Smooth muscle cell of the brain vasculature (primary cell): ENCODE measurements at places on chromosomes 5 and 9.
A peak's percentile ranks its signal among the peaks of the same experiment; 100 is the strongest.

- no peak for DNase-seq
Measured at GRCh38 chr5:36521838-36522745, 84.3 kb upstream of the SLC1A3 start.

- no peak for DNase-seq
Measured at GRCh38 chr5:88836195-88836838, 46.7 kb downstream of the MEF2C start.

DNA sequence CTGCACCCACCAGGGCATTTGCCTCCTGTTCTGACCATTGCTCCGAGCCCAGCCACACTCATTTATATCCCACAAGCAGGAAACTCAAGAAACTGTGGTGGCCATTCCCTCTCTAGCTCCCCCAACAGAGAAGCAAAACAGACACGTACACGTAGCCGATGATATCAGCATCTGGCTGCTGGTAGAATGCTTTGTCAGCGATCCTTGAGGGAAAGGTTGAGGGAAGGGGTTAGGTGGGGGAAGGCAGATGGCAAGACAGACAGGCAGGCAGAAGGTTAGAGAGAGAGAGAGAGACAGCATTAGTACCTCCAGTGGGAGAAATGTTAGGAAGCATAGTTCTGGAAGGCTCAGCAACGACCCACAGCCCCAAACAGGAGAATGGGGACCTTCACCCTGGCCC is 7.8 kb downstream of the HIGD2A start:
- no peak for DNase-seq

DNA sequence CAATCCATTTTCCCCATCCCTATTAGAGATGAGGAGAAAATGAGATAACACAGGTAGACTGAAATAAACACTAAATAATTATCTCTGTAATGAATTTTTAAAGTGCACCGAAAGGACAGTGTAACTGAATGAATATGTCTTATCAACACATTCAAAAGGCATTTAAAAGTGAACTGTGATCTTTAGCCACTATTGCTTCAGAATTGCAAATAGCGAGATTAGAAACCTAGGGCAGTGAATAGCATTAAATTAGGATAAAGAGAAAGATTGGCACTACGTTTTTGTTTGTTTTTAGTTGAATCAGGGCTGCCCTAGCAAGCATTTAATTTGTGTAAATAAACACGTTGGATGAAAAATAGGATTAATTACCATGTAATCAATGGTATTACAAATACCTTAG is 537.5 kb downstream of the ELAVL2 start:
- no peak for DNase-seq

DNA sequence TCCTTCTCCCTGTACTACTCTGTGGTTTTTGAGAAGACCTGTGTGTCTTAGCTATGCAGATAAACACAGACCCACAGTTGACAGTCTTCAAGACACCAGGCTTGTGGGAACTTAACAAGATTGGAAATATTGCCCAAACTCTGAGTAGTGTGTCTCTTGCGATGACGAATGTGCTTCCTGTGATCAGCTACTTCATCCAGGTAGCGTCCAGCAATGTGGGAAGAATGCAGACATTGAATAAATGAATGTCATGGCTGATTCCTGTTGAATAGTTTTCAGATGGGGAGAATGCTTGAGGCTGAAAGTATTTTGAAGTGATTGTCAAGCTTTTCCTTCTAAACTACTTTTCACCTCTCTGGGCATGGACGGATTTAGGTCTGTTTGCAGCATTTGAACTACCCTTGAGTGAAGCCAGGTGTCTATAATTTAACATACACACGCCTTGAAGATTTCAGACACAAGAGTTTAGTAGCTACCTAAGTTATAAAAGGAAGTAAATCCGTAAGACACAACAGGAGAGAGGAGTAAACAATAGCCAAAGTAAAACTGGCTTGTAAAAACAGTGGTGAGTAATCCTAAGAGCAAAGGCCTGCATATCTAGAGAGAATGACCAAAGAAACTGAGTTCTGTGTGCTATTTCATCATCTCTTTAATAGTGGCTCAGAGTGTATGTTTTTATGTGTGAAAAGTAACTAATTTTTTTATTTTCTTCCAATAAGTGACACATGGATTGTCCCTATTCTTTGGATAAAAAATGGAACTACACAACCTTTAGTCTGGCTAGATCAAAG is 30.0 kb upstream of the ARL14EPL start:
- no peak for DNase-seq

- no peak for DNase-seq
Measured at GRCh38 chr5:74497706-74498105, 142.8 kb downstream of the ENC1 start.

DNA sequence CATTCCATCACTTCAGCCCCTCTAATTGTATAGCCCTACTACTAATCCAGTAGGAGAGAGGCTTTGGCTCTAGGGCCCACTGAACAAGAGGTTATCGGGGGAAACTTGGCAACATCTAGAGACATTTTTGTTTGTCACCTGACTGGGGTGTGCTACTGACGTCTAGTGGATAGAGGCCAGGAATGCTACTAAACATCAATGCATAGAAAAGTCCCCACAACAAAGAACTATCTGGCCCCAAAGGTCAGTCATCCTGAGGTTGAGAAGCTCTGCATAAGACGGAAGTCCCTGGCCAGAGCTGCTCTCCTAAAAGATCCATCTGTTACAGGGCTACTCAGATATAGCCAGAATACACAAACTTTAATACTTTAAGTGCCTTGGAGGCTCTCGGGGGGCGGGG is 570.6 kb upstream of the KLF4 start:
- DNase-seq = no peak

GRCh38 chr5:84862132-84862531 is 477.5 kb upstream of the EDIL3 start:
- DNase-seq = no peak

- no peak for DNase-seq
Measured at GRCh38 chr9:111916234-111916645, 19.6 kb downstream of the UGCG start.

GRCh38 chr9:114691046-114691955 is 9.3 kb upstream of the TEX48 start:
- DNase-seq = no peak

- DNase-seq = no peak
Measured at GRCh38 chr5:158947846-158948245, 151.9 kb downstream of the EBF1 start.

- DNase-seq = no peak
Measured at GRCh38 chr5:167582283-167582682, 709.2 kb upstream of the WWC1 start.

DNA sequence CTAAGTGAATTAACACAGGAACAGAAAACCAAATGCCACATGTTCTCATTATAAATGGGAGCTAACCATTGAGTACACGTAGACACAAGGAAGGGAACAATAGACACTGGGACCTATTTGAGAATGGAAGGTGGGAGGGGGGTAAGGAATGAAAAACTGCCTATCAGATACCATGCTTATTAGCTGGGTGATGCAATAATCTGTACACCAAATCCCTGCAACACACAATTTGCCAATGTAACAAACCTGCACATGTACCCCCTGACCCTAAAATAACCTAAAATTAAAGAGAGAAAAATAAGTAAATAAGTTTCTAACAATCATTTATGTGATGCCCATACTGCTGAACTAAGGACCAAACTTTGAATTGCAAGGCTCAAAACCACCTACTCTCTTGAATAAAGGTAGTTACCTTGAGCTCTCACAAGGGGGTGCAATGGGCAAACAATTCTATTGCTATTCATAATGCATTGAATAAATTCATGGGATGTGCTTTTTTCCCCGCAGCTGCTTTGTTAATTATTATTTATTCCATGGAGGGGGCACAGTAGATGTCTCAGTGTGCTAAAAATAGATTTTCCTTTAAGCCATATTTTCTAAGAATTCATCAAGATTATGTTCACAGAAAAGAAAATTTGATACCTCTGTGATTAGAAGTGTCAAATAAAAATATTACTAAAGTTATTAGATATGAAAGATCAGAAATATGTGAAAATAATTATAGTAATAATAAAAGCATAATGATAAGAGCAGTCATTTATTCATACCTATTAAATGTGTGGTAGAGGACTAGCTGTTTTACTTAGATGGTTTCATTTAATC is 76.2 kb upstream of the PTPN3 start:
- DNase-seq = peak; percentile 44

GRCh38 chr9:35956651-35957050 is 1.3 kb downstream of the OR2S2 start:
- DNase-seq = no peak

DNA sequence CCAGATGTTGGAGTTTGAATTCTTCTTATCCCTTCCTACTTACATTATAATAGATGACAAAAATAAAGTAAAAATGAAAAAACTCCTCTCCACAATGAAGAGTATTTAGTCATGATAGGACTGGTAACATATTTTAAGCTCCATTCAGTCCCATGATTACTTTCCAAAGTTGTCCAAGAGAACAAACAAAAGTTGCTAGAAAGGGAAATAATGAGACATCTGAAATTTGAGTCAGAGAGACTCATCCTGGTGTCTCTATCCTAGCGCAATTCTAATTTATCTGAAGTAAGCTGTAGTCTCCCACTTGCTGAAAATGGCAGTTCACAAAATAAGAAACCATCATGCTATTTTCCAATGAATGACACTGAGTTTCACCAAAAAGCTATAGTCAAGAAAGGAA is 152.2 kb downstream of the BNC2 start:
- no peak for DNase-seq

DNA sequence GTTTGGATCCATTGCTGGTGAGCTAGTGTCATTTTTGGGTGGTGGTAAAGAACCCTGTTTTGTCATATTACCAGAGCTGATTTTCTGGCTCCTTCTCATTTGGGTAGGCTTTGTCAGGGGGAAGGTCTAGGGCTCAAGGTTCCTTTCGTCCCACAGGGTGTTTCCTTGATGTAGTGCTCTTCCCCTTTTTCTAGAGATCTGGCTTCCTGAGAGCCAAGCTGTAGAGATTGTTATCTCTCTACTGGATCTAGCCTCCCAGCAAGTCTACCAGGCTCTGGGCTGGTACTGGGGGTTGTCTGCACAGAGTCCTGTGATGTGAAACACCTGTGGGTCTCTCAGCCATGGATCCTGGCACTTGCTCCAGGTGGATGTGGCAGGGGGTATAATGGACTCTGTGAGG is 145.9 kb downstream of the HINT1 start:
- no peak for DNase-seq

DNA sequence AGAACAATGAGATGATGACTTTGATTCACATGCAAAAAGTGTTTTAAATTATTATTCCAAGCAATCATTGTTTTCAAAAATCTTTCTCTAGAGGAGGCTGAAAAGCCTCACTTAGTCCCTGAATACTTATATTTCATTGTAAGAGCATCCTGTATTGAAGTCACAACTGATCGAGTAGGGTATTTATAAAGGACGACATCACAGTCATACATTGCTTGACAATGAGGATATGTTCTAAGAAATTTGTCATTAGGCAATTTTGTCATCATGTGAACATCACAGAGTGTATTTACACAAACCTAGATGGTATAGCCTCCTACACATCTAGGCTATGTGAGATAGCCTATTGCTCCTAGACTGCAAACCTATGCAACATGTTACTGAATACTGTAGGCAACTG is 510.4 kb upstream of the RGMB start:
- DNase-seq = no peak

- DNase-seq = no peak
Measured at GRCh38 chr5:107739661-107740060, 68.9 kb upstream of the EFNA5 start.

GRCh38 chr9:32526707-32527048 is 682 bp upstream of the RIGI start:
- no peak for DNase-seq

DNA sequence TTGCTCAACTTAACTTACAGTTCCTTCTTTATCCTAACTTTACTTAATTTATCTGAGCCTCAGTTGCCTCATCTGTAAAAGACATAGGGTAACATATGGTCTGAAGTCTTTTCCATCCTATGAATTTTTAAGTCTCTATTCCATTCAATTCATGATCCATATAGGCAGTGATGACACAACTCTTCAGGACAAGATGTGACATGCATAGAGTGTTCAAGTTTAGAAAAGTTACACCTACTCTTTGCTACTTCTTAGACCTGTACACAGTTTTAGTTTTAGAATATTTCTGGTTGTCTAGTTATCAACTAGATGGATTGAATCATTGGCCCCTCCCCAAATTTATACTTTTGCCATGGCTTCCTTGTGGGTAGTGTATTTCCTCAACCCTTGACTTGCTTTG is 50.7 kb upstream of the ELL2 start:
- DNase-seq = no peak

DNA sequence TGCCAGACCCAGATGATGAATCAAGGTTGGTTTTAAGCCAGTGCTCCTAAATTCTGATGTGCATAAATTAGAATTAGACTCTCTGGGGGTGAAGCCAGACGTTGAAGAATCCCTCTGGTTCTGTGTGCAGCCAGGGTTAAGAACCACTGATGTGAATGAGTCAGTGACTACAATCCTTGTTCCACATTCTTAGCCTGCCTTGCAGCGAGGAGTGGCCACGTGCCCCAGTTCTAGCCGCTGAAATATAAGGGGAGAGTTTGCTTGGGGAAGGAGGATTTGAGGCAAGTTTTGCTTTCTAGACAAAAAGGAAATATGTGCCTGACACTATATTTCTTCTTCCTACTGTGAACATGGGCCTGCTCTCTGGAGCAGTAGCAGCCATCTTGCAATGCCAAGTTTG is 34.2 kb upstream of the MSH3 start:
- DNase-seq = no peak

GRCh38 chr5:168106008-168106761 is 185.3 kb upstream of the WWC1 start:
- no peak for DNase-seq

DNA sequence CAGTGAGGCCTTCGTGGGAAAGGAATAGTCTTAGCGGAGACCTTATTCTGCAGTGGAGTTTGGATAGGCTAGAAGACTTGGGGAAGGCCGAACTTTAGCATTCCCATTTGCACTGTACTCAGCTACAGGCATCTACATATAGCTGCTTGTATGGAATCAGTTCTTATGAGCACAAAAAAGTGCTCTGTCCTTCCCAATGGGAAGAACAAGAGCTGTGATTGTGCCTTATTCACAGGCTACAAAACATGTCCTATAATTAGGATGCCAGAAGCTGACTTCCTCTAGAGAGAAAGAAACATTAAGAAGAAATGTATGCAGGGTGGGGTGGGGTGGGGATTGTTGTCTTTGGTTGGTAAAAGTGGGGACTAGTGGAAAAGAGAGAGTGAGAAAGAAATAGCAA is 154.7 kb downstream of the ATP10B start:
- DNase-seq = no peak

DNA sequence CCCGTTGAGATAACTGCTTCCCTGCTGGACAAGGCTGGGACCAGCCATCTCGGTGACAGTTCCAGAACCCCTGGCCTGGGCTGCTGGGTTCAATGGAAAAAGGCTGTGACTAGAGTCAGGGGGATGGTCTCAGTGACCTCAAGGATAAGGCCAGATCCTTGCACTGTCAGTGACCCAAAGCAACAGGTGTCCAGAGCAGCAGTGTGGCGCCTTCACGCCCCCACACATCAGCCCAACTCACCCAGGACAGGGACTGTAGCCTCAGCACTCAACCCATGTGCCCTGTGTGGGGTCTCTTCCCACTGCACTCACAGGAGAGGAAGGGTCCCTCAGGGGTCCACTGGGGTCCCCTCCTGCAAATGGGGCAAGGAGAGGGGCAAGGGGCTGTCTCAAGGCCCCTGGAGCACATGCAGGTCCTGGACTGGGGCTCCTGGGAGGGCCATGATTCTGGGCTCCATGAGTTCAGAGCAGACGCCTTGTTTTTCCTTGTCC is 698 bp upstream of the LCN2 start:
- DNase-seq = no peak

- DNase-seq = no peak
Measured at GRCh38 chr9:104206766-104207165, 112.7 kb downstream of the SMC2 start.
